Activated CD4-positive, alpha-beta T cell treated with anti-CD3 and anti-CD28 coated beads, Interleukin-2, amount 50 U/mL, for 24 hours (primary cell): ENCODE measurements at places on chromosomes 3 and 15.

DNA sequence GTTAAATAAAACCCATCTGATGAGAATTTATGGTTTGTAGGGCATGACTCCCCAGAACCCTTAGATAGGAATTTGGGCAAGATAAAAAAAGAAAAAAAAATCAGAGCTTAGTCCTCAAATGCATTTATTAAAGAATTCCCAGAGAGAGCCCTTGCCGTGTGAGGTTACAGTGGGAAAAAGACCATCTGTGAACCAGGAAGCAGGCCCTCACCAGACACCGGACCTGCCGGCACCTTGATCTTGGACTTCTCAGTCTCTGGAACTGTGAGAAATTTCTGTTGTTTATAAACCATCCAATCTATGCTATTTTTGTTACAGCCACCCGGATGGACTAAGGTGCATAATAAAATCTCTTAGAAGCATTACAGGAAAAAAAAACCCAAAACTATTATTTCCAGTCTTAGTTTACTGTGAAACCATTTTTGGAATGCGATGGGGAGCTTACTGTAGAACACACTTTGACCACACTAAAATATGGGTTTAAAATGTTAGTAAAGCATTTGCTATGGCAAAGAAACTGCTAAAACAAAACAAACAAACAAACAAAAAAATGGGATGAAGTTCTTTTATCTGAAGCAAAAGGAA is 72.2 kb downstream of the LEKR1 start:
- no peak for DNase-seq

GRCh38 chr3:117837391-117837790 is 1127.8 kb downstream of the TUSC7 start:
- DNase-seq, result no peak

DNA sequence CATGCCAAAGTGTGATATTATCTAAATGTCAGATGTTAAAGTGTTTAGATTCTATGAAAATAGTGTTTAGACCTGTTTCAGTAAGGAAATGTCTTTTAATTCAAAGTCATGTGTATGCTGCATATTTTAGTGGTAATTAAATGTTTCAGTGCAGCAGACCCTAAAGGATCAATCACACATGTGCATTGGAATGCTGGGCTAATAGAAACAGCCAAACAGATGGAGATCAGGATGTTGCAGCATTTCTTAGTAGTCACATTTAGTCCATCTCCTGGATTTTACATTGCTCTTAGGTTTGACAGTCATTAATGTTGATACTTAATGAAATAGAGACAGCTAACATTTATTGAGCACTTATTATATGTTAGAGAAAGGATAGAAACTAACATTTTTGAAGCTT is 18.5 kb downstream of the SPRED1 start:
- no peak for DNase-seq

GRCh38 chr15:58755956-58756355 is 6.4 kb upstream of the ADAM10 start:
- no peak for DNase-seq

DNA sequence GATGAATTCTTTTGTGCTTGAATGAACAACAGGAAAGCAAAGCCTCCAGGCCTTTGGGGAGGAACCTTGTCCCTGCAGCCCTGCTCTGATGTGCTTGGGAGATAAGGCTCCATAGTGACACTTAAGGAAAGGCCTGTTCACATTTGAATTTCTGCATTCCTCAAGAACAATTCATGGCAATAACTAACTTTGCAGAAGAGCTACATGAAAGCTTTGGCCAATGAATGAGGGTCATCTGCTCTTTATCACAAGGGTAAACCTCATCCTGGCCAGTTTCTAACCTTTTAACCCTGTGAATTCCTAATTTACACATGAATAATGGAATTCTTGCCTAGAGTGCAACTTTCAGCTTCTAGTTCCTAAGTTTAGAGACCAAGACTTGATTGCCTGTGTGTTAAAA is 5.6 kb downstream of the PRTG start:
- DNase-seq, result no peak

GRCh38 chr3:14138109-14138877 is 13.4 kb downstream of the TMEM43 start:
- DNase-seq, result no peak

GRCh38 chr3:179898024-179898423 is 138.7 kb downstream of the PEX5L start:
- DNase-seq, result peak; percentile 1

GRCh38 chr3:133492159-133492741 is 81.2 kb upstream of the CDV3 start:
- no peak for DNase-seq

DNA sequence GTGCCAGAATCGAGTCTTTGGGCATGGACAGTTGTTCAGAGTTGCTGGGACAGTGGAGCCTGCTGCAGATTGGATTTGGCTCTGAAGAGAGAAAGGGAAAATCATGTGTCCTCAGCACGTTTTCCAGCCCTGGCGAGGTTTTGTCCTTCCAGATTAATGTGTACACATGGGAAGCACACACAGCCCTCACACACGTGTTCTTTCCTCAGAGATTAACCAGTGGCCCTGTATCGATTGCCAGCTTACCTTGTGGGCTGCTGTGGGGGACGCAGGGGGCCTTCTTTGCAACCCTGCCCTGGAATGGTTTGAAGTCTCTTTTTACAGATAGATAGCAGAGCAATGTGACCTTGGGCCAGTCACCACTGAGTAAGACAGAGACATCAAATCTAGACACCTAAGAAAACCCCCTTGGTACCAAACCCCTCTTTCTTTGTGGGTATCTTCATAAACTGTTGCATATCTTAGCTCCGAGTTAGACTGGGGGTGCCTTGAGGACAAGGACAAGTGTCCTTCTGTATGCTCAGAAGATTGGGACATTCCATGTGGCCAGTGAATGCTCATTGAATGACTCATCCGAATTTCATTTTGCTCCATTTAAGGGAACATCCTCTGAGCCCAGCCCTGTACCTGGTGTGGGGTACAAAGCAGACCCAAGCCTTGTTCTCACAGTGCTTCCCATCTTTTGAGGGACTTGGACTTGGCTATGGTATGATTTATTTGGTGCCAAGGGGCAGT is 48.0 kb downstream of the SMAD6 start:
- DNase-seq, result no peak

DNA sequence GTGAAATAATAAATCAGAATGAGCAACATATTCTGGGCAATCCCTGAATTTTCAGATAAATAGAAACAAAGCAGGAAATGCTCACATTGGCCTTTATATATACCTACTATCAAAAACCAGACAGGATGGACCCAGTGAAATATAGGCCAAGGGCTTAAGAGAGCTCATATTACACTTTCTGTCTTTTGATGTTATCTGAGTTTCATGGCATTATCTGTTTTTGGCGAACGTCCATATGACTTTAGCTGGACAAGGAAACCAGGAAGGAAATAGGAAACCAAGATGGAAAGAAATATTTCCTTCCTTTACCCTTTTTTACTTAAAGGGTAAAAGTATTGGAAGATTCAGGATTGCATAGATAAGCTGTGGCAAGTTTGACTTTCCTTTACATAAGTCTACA is 274.8 kb downstream of the THSD4 start:
- no peak for DNase-seq

- no peak for DNase-seq
Measured at GRCh38 chr3:105137911-105138310, 228.8 kb upstream of the ALCAM start.

DNA sequence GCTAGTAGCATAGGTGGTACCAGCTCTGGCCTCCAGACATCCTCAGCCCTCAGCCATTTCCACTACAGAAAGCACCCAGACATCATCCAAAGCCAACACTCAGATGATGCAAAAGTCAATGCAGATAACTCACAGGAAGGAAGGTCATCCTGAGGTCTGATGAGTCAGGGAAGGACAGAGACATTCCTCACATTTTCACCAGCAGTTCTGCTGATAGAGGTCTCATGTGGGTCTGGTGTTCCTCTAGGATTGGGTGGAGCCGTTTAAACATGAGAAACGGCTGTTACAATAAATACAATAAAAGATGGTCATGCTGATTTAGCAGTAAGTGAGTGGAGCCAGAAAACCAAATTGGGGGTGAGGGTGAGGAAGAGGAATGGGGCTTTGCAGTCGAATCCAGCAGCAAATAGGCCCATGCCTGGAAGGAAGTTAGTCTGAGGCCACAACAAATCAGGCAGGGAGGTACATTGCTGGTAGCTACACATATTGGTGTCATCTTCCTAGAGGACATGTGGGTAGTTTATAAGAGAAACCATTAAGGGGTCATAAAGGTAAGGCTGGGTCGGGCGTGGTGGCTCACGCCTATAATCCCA is 33.3 kb upstream of the FLNB start:
- DNase-seq, result no peak

GRCh38 chr3:171829841-171830517 is 13.2 kb upstream of the TMEM212 start:
- DNase-seq, result no peak

GRCh38 chr3:161020256-161020655 is 84.9 kb downstream of the B3GALNT1 start:
- DNase-seq, result no peak

DNA sequence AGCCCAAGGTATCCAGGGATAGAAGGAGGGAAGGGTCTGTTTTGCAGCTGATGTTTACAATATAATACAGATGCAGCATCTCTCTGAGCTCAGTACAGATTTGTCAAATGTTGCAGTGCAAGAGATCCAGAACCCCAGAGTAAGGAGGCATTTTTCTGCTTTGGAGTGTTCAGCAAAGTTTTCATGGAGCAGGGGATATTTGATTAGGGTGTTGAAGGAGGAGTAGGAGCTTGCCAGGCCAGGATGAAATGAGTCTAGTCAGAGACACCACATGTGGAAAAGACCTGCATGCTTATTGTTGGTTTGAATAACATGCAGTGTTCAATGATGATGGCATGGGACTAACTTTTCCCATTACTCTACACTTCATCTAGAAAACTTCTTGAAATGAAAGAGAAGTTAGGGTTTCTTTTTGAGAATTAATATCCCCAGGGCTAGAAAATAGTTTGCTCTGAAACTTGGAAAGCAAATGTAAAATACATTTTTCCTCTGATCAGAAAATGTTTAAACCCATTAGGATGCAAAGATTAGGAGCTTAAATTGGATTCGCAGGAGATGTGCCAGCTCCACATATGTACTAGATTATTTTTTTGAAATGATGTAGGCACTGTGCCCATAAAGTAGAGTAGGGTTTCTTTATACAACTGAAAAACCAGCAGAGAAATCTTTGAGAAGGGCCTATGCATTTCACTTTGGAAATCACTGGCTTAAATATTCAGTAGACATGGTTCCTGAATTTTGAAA is 243.8 kb downstream of the CACNA2D3 start:
- no peak for DNase-seq

DNA sequence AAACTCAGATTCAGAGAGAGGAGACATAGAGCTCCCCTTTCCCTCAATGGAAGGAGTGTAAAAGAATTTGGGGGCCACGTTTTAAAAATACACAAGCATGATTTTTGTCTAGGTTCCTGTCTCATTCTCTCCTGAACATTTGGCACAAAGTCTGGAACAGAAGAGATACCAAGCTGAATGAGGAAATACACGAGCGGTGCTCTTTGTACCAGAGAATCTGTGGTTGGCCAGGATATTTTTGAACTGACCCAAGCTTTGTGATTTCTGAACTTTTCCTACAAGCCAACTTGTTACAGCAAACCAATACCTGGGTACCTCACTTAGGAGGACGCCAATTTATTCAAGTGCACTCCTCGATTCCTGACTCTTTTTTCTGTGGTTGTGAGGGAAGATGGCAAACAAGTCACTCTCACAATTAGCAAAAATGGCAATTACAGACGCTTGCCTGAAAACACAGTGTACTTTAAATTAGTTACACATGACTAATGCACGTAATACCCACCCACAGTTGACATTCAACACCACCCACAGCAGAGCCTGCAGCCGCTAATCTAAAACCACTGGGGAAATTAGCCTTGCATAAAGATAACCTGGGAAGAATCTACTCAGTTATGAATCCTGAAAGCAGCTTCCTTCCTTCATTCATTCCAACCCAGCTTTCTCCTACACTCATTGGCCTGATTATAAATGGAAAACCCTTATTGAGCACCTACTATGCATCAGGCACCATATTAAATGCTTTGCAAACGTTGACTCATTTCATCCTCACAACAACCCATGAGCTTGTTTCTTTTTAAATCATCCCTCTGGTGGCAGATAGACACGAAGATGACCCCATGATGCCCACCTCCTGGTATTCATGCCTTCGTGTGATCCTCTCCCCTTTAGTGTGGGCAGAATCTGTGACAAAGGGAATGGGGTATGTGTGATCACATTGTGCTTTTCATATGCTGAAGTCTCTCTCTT is 293.5 kb downstream of the KBTBD8 start:
- DNase-seq, result no peak

DNA sequence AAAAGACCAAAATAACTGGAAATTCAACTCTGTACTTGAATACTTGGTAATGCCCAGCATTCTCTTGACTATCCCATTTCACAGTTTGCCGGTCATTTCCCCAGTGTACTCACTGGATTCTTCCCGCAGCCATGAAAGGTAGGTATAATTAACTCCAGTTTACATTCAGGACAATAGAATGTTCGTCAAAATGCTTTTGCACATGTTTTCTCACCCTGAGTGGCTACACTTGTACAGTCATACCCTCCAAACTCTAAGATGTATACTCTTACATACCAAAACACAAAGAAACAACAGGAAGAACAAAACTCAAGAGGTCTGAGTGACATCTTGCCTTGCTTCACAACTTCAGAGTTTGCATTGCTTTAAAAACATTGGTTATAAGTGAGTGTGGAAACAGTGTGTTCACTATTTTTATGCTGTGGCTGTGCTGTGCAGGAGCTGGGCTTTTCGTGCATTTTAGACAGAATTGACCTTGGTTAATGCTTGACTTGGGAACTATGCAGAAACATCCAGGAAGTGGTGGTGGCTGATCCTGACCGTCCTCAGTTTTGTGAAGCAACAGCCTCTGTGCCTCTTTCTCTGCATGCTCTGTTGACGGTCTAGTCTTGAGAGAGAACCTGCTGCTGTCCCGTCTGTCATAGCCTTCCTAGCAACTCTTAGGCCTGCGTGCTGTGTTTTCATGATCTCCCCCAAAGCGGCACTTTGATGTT is 90.5 kb downstream of the IGF1R start:
- DNase-seq, result no peak

GRCh38 chr15:77974098-77974414 is 103.5 kb downstream of the TBC1D2B start:
- DNase-seq, result no peak

GRCh38 chr3:42906070-42906847 is at the start of gene ZNF662:
TSS of gene ZNF662 (plus strand) at chr3:42906142. CDS start at chr3:42908115, 1,973 bp downstream.
- no peak for DNase-seq

- no peak for DNase-seq
Measured at GRCh38 chr3:34957677-34958076, 681.6 kb upstream of the ARPP21 start.

GRCh38 chr3:124893526-124893925 is 6.4 kb upstream of the ITGB5 start:
- no peak for DNase-seq

- no peak for DNase-seq
Measured at GRCh38 chr3:33904730-33905129, 106.3 kb downstream of the PDCD6IP start.

DNA sequence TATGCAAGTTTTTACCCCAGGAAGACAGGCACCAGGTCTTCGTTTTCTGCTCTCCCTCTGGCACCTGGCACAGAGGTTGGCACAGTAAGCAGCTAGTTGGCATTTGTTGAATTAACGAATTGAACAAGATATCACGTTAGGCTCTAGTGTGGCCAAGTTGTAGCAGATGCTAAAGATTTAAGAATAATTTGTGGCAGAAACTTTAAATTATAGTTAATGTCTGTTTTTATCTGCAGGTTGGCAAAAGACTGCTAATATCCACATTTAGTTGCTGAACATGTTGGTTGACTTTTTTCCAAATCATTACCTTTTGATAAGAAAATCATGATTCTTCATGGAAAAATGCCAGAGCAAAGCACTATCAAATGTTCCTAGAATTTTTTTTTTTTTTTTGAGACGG is 8.1 kb downstream of the CHRNA5 start:
- no peak for DNase-seq

GRCh38 chr15:58227706-58228543 is 89.7 kb downstream of the AQP9 start:
- DNase-seq, result peak; percentile 65
